Erythroblast (primary cell): ENCODE measurements at places on chromosomes 13 and 19.

DNA sequence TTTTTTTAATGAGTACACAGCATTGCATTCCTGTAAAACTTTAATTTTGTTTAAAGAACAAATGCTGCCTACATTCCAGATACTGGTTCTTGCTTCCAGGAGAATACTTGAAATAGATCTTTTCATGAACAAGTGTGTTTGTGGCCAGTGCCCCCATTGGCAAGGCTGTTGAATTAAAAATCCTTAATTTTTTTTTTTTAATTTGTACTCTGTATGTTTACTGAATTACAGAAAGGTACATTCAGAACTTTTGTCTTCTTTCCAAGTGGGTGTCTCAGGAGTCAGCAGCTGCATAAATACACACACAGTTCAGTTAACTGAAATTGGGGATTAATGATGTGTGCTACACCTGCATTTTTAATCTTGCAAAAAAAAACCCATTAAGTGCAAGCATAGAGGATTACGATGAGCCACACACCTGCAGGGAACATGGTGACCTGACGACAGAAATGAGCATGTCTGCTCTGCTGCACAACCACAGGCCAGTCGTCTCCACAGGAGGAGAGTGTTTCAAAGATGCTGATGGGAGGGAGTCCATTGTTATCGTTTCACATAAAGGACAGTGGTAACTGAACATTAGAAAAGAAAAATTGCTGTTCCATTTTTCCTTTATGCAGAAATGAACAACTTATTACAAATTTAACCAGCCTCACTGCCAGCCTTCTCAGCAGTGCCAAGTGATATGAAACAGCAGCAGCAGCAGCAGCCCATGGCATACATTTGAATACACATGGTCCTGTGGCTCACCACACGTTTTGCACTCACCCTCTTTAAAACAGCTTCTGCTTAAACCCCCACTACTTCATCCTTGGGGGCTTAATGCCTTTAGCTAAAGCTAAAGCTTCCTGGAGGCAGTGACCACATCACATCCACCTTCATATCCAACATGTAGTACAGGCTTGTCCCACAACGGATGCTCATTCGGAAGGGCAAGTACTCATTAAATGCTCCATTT is 72.3 kb upstream of the RFC3 start:
- DNase-seq = no peak

DNA sequence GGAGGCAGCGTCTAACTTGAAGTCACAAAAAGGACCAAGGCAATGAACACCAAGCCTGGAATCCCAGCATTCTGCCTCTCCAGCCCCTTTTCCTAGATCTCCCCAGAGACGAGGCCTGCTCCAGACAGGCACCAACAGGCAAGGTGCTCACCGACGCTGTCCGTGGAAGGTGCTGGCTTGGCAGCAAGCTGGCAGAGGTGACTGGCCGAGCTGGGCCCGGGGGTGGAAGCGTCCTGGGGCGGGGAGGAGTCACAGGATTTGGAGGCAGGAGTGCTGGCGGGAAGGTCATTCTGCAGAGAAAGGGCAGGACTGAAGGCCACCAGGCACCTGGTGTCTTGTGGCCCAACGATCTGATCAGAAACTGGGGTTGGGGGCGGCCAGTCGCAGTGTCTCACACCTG is 18.2 kb downstream of the TLE2 start:
- no peak for DNase-seq

GRCh38 chr19:15292140-15292539 is 40.2 kb downstream of the BRD4 start:
- DNase-seq = peak; percentile 17

DNA sequence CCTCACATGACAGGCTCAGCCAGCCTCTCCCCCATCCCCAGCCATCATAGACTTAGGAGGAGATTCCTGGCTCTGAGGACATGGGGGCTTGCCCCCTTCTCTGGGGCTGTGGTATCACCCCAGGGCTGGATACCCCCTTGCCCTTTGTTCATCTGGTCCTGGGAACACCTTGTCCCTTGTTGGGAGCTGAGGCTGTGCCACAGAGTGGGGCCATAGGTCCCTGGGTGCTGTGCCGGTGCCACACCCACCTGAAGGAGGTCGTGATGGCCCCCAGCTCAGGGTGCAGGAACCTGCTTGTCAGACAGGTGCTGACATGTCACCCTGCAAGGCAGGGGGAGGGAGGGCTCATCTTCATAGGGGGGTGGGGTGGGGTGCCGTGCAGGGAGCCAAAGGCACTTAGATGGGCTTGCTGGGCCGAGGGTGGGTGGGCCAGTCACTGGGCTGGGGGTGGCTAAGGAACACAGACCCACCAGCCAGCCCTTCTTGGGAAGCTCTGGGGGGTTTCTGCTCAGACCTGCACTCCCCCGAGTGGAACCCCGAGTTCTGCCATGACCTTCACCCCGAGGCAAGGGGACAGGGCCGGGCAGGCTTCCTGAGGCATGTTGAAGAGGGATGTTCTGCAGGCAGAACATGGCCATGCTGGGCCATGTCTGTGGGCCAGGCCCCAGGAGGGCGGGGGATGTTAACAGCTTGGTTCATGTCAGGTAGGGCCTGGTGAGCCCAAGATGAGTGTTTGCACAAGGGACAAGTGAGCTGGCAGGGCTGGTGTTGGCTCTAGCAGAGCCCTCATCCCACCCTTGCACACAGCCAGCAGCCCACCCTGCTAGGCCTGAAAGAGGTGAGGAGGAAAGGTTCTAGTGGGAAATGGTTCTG is 28.0 kb downstream of the TSSK6 start:
- DNase-seq = peak; percentile 44

GRCh38 chr19:14072535-14073260 is at the start of gene MISP3:
MISP3 (plus strand) TSS chr19:14072786; CDS start chr19:14073310, 524 bp downstream.
- DNase-seq = peak; percentile 73

GRCh38 chr13:21550918-21551317 is 53.1 kb downstream of the MICU2 start:
- no peak for DNase-seq

DNA sequence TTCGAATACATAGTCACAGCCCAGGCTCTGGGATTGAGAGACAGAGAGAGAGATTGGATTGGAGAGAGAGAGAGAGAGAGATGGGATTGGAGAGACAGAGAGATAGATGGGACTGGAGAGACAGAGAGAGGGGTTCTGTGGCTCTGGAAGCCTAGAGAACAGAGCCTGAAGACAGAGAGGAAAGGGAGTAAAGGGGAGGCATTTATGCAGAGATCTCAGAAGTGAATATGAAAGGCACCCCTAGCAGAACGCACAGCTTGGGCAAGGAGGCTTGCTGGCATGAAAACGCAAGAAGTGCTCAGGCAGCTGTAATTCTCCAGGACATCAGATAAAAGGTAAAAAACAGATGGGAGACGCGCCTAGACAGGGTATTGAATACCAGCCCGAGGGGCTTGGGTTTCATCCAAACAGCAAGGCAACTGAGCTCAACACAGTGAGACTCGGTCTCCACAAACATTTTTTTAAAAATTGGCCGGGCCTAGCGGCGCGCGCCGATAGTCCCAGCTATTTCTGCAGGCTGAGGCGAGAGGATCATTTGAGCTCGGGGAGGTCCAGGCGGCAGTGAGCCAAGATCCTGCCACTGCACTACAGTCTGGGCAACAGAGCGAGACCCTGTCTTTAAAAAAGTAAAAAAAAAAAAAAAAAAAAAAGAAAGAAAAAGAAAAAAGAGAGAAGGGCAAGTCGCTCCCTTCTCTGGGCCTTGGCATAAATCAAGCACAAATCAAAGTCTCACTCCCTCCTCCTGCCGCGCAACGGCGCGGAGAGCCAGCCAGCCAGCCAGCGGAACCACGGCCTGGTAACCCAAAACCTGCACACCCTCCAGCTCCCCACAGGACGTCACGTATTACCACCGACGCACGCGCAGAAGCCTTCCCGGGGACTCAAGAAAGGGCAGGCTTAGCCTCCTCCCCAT is 774 bp upstream of the PPP2R1A start:
- no peak for DNase-seq

- no peak for DNase-seq
Measured at GRCh38 chr19:49988433-49988832, 27.5 kb upstream of the SIGLEC11 start.

DNA sequence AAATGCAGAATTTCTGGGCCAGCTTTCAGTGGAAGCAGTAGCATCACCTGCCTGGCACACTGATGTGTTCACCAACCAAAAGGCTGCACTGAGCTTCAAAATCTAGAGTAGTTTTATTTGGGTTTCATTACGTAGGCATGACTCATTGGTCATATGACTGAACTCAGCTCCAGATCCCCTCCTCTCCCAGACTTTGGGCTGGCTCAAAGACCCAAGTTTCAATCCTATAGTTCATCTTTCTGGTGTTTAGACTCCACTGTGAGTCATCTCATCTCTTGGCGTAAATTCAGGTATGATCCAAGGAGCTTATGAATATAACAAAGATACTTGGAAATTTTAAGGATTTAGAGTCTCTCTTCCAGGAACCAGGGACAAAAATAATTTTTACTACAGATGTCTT is 17.7 kb downstream of the ZMYM5 start:
- DNase-seq = peak; percentile 41

GRCh38 chr19:39506944-39507714 is 7.8 kb upstream of the SELENOV start:
- DNase-seq = peak; percentile 53

DNA sequence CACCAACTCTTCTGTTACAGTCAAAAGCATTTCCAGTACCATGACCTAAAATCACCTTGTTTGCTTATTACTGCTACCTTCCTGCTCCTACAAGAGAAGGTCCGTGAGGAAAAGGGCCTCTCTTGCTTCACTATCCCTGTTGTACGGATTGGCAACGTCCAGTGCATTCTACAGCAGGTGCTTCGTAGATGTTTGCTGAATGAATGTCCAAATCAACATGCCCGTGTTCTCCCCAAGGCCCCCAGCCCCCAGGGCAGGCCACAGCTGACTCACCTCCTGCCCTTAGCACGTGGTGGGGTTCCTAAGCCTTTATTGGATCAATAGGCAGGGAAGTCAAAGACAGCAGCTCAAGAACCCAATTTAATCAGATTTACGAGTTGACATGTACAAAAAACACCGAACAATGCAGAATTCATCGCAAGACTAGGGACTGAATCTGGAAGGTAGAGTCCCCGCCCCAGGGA is 5.5 kb upstream of the NAPA start:
- no peak for DNase-seq

- DNase-seq = no peak
Measured at GRCh38 chr19:11254666-11255065, 7.7 kb downstream of the DOCK6 start.

GRCh38 chr13:73880365-73880764 is 253.8 kb downstream of the KLF12 start:
- no peak for DNase-seq
